ENCODE measurements at places on chromosomes 4 and X. TPM values are rescaled to one million over a fixed set of nuclear protein-coding genes. Genes with fewer than 3 reads are reported as not detected.

DCX gene
- not detected for total RNA-seq

NDNF gene
- 0.19 TPM for total RNA-seq

CYBB gene
- not detected for total RNA-seq

EIF2S3 gene
- total RNA-seq, result 323 TPM

TBC1D9 gene
- 0.13 TPM for total RNA-seq

NWD2 gene
- not detected for total RNA-seq

SHOX gene
- not detected for total RNA-seq

SPINK2 gene
- 0.78 TPM for total RNA-seq
